Stimulated activated CD4-positive, alpha-beta T cell treated with anti-CD3 and anti-CD28 coated beads, TNF-alpha, amount 100 ng/mL, for 48 hours (primary cell): ENCODE measurements at places on chromosomes 6 and 20.

- DNase-seq, result peak; percentile 56
These were observed 60.0 kb upstream of the EZR start for GRCh38 chr6:158879180-158879579.

- DNase-seq, result peak; percentile 36
These were observed 476 bp downstream of the MEA1 start for GRCh38 chr6:43013097-43013842.

GRCh38 chr20:54458219-54458618, 17.2 kb upstream of the DOK5 start:
- DNase-seq, result no peak

DNA sequence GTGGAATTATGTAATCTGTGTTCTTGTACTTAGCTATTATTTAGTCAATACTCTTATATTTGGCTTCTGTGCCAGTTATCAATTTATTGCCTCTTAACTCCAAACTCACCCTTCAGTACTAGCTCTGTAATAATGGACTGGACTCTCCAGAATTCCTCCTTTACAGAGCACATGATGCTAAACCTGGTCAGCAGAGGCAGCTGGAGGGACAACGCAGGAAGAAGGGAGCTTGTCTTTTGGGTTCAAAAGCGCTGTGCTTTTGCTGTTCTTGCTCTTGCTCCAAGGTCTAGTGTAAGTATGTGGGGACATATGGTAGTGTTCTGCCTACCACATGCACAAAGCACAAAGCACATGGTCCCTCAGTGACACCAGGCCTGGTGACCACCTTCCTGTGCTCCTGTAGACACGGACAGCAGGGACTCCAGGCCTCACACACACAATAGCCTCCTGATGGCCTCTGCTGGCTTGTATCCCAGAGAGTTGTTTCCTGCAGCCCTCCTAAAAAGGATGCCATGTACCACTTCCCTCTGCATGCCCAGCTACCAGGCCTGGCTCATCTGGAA, 46.1 kb downstream of the CHD6 start:
- no peak for DNase-seq

DNA sequence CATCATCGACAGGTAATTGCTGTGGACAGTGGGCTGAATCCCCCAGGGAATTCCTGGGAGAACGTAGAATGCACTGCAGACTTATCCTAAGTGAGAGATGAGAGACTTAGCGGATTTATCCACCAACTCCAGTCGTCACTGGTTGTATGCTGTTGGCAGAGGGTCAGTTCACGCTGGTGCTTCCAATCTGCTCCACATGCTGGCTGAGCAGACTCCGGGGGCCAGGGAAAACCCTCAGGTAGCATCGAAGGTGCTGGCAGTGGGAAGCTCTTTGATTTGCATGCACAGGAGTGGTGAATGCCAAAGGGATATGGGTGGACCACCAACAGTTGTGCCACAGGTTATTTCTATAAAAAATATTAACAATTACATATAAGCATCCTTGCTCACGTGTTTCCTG, 20.2 kb downstream of the TTLL9 start:
- no peak for DNase-seq

DNA sequence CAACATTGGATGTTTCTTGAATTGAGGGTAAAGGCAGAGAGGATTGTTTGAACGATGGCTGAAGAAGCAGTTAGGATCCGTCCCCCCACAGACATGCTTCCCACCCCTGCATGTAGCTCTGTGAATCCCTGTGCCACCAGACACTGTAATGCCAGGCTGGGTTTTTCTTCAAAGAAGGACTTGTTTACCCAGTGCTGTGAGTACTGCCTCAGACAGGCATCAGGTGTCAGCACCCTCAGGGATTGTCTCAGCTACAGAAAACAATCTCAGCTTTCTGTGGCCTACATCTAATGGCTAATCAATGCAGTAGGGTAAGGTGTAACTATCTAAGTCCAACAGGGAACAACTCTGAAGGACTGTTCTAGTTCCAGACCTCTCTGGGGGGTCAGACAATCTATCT, 853.0 kb upstream of the EPHA7 start:
- DNase-seq, result no peak
